ENCODE measurements at places on chromosomes 7 and 10. TPM values are rescaled to one million over a fixed set of nuclear protein-coding genes. Genes with fewer than 3 reads are reported as not detected.

Gene SCART1
- polyA plus RNA-seq: 0.89 TPM

Gene ZNRF2
- polyA plus RNA-seq: 1.6 TPM

Gene EBLN1
- polyA plus RNA-seq: not detected

GRCh38 chr10:44725404-44725803, 185.7 kb upstream of the TMEM72 start:
- peak; percentile 40 for DNase-seq

DNA sequence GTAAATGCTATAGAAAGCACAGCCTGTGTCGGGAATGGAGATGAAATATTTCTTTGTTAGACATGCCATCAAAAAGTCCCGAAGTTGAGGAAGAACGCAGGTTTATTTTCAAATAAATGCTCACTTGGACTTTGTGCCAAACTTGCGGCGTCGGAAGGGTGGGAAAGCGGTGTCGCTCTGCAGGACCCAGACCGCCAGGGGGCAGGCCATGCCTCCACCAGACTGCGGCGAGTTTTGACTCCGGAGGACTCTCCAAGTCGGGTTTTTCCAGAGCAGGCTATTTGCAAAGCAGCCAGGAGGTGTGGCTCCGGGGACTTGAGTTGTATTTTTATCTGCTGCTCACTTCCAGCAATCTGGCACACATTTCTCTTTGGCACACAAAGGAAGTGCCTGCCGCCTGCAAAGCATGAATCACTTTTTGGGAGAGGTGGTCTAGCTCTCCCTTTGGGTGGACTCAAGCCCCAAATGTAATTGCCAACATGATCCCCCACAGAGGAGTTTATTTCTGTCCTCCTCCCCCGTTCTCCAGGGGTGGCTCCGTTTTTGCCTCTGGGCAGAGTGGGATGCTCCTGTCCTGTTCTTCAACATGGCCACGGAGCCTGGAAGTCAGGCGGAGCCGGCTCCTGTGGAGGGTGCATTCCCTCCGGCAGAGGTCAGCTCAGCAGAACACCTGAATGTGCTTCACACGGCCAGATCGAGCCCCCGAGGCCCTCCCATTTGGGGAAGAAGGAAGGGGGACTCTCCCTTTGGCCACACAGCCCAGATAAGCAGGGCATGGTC, 82.3 kb upstream of the GPR26 start:
- DNase-seq: peak; percentile 41

Gene GSAP
- 7.0 TPM for polyA plus RNA-seq

Gene UNC5B
- polyA plus RNA-seq: 17.5 TPM

DNA sequence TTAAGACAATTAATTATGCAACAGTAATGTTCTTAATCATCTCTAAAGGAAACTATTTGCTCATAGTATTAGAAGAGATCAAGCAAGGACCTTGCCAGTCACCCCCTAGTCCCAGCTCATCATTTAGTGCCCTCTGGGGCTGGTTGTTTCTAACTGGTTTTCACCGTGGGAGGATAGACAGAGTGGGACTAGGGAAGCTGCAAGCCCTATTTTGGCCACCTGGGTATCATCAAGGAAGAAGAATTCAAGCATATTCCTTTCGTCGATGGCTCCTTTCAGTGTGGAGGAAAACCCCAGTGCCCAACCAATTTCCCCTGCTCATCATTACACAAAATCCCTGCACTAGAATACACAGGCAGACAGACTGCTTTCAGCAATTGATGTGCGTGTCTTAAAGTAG, 30.6 kb upstream of the FGFR2 start:
- DNase-seq: no peak

GRCh38 chr10:21985541-21985940, 18.0 kb downstream of the DNAJC1 start:
- DNase-seq: no peak

- DNase-seq: no peak
Measured at GRCh38 chr7:110762546-110763225, 328.2 kb upstream of the LRRN3 start.

GRCh38 chr10:13862546-13863233, 275.9 kb downstream of the PRPF18 start:
- DNase-seq: no peak

DNA sequence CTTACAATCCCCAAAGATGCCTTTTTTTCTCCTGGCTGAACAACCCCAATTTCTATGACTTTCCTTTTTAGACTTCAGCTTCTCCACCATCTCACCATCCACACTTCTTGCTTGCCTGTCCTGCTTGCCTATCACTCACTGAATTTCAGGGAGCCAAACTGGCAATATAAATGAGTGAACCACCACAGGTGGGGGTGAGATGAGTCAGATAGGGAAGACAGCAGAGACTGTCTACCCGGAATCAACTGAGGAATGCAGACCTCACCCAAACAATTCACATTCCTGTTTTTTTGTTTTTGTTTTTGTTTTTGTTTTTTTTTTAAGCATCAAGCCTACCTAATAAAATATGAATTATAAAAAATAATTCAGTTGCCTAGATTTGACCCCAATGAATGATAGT, 273.8 kb downstream of the NRG3 start:
- DNase-seq: no peak

Gene GSTO2
- polyA plus RNA-seq: 4.9 TPM

DNA sequence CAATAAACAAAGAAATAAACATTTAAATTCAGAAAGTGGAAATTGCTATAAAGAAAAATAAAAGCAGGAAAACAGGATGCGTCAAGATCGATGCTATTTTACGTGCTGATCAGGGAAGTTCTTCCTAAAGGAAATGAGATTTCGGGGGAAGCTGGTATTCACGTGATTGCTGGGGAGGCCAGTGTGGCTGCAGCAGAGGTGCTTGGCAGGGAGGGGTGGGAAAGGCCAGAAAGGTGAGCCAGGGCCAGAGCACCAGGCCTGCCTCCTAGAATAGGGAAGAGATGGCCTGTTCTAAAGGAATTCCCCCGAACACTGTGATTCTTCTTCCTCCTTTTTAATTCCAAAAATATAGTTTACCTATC, 923 bp upstream of the CREB3L2 start:
- no peak for DNase-seq

Gene FAM180A
- polyA plus RNA-seq: 2.1 TPM

DNA sequence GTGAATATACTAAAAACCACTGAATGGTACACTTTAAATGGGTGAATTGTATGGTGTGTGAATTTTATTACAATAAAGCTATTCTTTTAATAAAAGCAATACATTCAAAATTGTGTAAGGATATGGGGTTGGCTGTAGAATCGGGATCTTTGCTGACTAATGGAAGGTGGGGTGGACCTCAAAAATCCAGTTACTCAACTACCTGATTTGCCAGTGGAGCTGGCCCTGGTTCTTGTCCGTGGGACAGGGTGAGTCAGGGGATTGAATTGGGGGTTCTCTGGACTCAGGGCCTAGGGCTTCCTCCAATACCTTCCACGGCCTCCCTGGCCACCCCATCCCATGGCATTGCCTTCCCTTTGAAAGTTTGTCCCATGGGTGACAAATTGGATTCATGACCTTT, 13.5 kb upstream of the RABGEF1 start:
- no peak for DNase-seq

- DNase-seq: no peak
Measured at GRCh38 chr7:19239951-19240350, 94.7 kb upstream of the FERD3L start.

Gene C10orf53
- not detected for polyA plus RNA-seq

GRCh38 chr7:109996927-109997326, 1094.0 kb upstream of the LRRN3 start:
- DNase-seq: no peak

DNA sequence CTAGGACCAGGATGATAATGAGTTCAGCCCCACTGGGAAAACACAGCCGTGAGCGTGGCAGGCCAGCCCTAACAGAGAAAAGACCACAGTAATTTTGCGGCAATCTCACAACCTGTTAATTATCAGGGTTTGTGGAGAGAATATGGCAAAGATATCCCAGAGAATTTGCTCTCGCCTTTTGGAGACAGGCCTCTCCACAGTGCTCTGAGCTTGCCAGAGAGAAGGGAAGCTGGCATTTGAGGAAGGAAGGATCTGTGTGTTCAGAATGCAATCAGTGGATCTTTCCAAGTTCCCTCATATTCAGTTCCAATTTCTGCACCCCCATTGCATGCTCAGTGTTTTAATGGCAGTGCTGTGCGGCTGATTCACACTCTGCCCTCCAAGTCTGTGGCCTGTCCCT, 60.2 kb downstream of the PLPP4 start:
- DNase-seq: no peak

Gene FOXK1
- 3.3 TPM for polyA plus RNA-seq

GRCh38 chr10:84126785-84127167, 12.5 kb upstream of the GHITM start:
- DNase-seq: no peak

DNA sequence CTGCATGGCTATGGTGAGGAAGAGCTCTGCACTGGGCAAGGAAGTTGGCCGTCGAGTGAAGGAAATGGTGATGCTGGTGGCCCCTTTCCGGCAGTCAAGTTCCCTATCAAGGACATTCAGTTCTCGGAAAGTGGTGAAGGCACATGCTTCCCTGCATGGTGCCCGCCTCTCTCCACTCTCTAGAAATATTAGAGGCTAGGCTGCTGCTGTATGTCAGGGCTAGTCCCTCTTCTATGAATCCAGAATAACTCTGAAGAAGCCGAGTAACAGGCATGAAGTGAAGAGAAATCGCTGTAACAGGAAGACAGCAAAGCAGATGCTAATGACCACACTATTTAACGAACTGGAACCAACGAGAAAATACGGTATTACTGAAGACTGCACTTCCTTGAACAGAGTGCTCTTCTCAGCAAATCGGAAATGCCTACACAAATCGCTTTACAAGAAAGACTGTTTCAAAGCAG, 5.4 kb downstream of the IDI1 start:
- no peak for DNase-seq

DNA sequence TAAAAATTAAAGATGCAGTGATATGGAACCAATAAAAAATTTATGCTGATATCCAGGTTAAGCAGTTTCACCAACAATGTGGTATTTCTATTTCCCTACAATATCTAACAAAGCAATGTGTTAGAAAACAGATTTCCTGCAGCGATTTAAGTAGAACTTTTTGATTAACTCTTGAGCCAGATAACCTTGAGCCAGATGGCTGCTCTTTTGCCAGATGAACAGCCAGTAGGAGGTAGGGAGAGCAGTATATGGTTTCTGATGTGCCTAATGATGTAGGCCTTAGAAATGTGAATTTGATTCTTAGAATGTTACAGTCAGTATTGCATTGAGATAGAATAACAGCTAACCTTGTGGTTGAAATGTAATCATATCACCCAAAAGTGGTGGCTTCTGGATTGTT, 31.1 kb downstream of the STAMBPL1 start:
- DNase-seq: no peak
